Stimulated activated CD8-positive, alpha-beta memory T cell treated with anti-CD3 and anti-CD28 coated beads, Interleukin-4, amount 100 ng/mL, for 1 hour (primary cell): ENCODE measurements at places on chromosomes 7 and 10.

- DNase-seq: no peak
Observed at GRCh38 chr7:56079450-56080185, 13.1 kb downstream of the PHKG1 start.

DNA sequence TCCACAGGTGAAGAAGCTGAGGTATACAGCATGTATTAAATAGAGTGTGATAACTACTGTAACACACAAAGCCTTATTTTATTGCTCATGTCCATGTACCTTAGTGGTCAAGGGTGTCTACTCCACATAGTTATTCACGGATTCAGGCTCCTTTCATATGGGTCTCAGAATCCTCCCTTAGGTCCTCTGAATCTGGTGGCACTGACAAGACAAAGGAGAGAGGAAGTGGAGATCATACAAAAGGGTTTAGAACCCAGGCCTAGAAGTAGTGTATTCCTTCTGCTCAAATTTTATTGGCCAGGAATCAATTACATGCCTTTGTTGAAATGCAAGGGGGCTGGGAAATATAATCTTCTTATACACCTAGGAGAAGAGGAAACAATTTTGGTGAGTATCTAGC lies 164.6 kb downstream of the PTEN start:
- DNase-seq: no peak

DNA sequence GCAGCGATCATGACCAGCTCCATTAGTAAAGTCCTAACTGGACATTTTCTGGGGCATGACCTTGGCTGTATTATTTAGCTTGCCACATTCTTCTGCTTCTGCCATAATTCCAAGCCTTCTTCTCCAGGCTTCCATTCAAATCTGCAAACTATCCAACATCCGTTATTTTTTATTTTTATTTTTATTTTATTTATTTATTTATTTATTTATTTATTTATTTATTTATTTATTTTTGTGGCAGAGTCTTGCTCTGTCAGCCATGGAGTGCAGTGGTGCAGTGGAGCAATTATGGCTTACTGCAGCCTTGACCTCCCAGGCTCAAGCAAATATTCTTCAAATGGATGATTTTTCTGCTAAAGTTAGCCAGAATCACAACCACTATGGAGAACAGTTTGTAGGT lies 187.2 kb upstream of the CDK1 start:
- no peak for DNase-seq

DNA sequence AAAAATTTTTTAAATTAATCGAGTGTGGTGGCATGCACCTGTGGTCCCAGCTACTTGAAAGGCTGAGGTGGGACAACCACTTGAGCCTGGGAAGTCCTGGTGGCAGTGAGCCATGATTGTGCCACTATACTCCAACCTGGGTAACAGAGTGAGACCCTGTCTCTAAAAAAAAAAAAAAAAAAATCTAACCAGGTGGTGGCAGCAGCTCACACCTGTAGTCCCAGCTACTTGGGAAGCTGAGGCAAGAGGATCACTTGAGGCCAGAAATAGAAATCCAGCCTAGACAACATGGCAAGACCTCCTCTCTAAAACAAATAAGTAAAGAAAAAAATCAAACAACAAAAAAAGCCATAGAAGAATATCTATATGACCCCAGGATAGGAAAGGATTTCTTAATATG lies 3.6 kb upstream of the MYOF start:
- no peak for DNase-seq

GRCh38 chr7:55206235-55207029 lies 158.7 kb upstream of the LANCL2 start:
- no peak for DNase-seq

DNA sequence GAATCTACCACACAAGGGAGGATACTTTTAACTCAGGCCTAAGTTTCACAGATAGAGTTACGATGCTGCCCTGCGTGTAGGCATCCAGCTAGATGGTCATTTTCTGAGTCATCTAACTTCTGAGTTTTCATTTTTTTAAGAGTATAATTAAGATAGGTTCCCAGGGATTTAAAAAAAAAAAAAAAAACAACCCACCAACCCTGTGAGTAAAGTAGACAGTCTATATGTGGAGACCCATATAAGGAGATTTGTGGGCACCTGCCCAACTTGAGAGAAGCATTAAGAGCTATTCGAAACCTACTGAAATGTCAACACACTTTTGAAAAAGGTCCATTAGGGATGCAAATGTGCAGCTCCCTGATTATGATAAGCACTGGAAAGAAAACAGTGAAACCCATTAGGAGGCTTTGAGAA lies 257.3 kb downstream of the TRIL start:
- no peak for DNase-seq

DNA sequence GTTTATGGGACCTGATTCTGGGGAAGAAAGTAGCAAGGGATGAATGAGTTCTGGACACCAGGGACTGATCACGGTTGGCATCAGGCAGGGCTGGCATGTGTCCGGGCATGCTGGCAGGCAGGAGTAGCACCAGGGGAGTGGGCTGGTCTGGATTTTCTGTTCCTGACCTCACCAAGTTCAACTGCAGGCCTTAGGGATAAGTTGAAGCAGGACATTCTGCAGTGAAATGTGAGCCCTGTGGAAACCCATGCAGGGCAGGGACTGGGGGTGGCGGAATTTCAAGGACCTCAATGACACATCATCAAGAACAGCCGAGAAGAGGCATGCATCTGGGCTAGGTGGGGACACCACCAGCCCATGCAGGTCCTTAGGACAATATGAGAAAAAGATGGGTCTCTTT lies 80.2 kb upstream of the ADAM12 start:
- no peak for DNase-seq

DNA sequence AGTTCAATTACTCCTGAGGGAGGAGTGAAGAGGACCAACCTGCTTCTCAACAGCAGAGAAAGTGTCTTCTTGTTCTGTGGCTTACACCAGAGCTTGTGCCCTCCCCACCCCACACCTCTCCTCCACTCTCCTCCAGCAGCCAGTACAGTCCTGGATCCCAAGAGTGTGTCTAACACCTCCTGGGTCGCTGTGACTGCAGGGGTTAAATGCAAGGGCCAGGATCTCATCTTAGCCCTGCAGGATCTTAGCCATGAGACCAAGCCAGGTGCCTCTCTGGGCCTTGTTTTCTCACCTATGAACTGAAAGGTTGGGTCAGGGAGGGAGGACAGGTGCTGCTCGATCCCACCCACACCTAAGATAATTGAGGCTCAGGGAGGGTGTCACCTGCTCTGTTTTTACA lies 34.5 kb upstream of the MSRB2 start:
- no peak for DNase-seq

DNA sequence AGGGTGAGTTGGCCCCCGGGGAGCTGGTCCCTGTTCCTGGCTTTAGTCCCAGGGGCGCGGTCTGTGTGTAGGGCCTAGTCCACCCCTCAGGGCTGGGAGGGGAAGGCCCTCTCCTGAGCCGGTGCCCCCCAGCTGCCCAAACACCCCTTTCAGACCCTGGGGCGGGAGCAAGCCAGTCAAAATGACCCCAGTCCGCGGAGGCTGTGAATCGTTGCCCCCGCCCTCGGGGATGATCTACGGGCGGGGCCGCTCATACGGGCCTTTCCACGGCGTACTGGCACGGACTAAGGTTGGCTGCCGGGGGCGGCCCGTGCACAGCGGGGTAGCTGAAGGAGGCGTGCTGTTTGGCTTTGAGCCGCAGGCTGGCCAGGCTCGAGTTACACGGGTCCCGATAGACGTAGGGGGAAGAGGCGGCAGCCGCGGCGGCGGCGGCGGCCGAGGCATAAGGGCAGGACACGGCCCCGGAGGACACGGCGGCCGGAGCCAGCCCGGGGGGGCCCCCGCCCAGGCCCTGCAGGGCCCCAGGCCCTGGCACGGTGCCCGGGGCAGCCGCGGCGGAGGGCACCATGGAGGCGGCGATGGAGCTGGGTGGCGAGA lies 4.3 kb downstream of the ELOVL3 start:
- no peak for DNase-seq

GRCh38 chr7:21355406-21355874 lies 72.4 kb upstream of the SP4 start:
- DNase-seq: peak; percentile 9

GRCh38 chr10:101041252-101041761 lies 10.3 kb downstream of the SFXN3 start:
- peak; percentile 42 for DNase-seq

GRCh38 chr7:111855161-111855841 lies 293.0 kb upstream of the IMMP2L start:
- DNase-seq: no peak

- DNase-seq: no peak
Observed at GRCh38 chr10:3811291-3811870, 26.4 kb upstream of the KLF6 start.

GRCh38 chr10:80165173-80165572 lies 32.6 kb downstream of the PLAC9 start:
- no peak for DNase-seq

- no peak for DNase-seq
Observed at GRCh38 chr7:137547485-137547884, 204.0 kb upstream of the PTN start.

GRCh38 chr10:71582019-71582418 lies 137.6 kb downstream of the C10orf105 start:
- DNase-seq: no peak

- DNase-seq: no peak
Observed at GRCh38 chr7:91892821-91893340, 12.4 kb upstream of the MTERF1 start.
